CD4-positive, CD25-positive, alpha-beta regulatory T cell (primary cell): ENCODE measurements at places on chromosomes 6 and 20. TPM values are rescaled to one million over a fixed set of nuclear protein-coding genes. Genes with fewer than 3 reads are reported as not detected.
A peak's percentile ranks its signal among the peaks of the same experiment; 100 is the strongest.

DNA sequence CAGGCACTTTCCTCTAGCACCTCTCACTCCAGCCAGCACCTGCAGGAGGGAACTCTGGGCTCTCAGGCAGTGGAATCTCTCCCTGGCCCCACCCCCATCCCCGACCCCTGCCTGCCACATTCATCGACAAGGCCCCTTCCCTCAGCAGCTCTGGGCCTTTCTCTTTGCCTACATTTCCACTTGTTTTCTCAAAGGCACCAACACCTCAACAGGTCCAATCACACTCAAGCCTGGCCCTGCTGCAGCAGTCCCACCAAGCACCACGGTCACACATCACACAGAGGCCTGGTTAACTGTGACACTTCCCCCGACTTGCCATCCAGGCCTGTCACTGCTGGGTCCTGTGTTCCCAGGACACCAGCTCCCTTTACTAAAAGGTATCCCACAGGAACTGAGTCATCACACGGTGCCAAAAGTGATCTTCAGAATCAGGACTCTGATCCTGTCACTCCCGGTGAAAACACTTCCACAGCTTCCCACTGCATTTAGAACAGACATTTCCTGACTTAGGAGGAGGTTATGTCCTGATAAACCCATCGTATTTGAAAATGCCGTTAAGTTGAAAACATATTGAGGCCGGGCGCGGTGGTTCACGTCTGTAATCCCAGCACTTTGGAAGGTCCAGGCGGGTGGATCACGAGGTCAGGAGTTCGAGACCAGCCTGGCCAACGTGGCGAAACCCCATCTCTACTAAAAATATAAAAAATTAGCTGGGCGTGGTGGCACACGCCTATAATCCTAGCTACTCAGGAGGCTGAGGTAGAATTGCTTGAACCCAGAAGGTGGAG is 54.9 kb downstream of the MYH7B start:
- H3K27ac ChIP-seq, result no peak overlapping the region
- no peak overlapping the region for H3K4me3 ChIP-seq
- no peak for DNase-seq
- H3K27me3 ChIP-seq, result no peaks in the 10 kb centered on the region
- H3K4me1 ChIP-seq, result no peaks in the 10 kb centered on the region
- peaks cover 92% of the 10 kb centered on the region for H3K36me3 ChIP-seq

GRCh38 chr20:48919882-48920526 is 1.5 kb upstream of the ARFGEF2 start:
- no peak for DNase-seq
- H3K4me1 ChIP-seq, result peaks cover 25% of the 10 kb centered on the region
- H3K4me3 ChIP-seq, result peak overlapping the region; percentile 94
- H3K27ac ChIP-seq, result no peak overlapping the region
- H3K36me3 ChIP-seq, result no peaks in the 10 kb centered on the region

GRCh38 chr6:152816055-152816454 is 65.5 kb downstream of the VIP start:
- H3K27me3 ChIP-seq, result no peaks in the 10 kb centered on the region
- H3K4me1 ChIP-seq, result no peaks in the 10 kb centered on the region
- H3K27ac ChIP-seq, result no peak overlapping the region
- no peak overlapping the region for H3K4me3 ChIP-seq
- H3K36me3 ChIP-seq, result no peaks in the 10 kb centered on the region

DNA sequence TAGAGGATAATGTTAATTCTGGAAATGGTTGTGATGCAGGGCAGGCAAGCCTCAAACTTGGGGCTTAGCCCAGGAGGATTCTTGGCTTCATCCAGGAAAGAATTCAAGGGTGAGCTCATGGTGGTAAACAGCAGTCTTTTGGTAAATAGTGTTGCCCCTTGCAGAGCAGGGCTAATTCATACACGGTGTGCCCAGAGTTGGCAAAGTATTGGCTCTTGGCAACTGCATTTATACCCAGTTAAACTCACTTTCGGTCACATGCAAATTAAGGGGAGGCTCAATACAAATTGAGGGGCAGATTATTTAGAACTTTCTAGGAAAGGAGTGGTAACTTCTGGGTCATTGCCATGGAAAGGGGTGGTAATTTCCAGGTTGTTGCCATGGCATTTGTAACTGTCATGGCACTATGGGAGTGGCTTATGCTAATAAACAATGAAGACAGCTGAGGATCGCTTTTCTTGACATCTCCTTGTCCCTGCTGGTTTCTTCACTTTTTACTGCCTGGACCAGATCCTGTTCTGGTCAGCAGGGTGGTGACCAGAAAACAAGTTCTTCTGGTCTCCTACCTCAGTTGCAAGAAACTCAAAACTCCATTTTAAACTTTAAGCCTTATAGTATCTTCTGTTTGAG is 3.9 kb upstream of the OTOR start:
- DNase-seq, result no peak
- peaks cover 34% of the 10 kb centered on the region for H3K36me3 ChIP-seq
- no peak overlapping the region for H3K27ac ChIP-seq
- no peaks in the 10 kb centered on the region for H3K4me1 ChIP-seq

PCSK2 gene
- not detected for polyA plus RNA-seq
